ENCODE measurements at places on chromosomes 1 and 21.

GRCh38 chr1:211334986-211335385, 8.4 kb downstream of the TRAF5 start:
- no peak for DNase-seq

DNA sequence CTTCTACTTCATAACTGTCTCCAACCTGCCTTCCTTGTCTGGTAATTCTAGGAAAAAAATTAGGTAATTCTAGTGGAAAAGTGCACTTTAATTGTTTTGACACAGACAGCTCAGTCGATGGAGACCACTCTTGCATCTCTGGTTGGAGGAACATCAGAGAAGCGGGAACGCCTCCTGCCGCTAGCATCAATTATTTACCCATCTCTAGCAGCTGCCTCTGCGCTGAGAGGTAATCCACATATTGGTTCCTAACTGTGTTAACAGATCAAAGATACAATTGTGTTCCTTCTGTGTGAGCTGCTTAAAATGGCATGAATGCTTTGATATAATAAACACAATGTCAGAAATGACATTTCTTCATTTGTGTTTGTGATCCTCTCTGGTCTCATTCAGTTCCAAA, 33.3 kb downstream of the C2CD2 start:
- DNase-seq: no peak

DNA sequence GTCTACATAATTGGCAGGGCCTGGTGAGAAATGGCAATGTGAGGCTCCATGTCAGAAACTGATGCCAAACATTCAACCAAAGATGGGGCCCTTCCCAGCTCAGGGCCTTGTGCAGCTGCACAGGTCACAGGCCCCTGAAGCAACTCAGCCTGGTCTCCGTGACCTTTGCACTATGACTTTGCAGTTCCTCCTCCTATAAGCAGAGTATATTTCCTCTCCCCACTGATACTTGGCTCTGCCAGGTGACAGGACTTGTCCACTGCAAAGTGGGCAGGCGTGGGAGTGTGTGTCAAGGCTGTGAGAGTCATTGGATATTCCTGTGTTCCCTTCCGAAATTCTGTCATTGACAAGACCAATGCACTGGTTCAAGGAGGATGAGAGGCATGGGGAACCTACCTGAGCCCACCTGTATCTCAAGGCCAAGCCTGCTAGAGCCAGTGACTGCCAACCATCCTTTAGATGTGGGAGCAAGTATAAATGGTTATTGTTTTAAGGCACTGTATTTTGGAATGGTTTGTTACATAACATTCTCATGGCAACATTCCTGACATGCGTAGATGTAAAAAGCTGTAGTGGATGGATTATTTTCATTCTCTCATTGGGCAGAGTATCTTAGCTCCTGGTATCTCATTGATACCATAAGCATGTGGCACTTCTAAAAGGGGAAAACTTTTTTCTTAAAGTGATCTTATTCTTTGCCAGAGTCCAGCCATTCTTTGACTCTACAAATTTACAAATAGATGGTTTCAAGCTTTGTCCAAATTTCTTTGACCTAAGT, 75.2 kb downstream of the CNIH3 start:
- DNase-seq: no peak

- DNase-seq: no peak
These were observed 6.6 kb downstream of the FMO1 start for GRCh38 chr1:171254859-171255258.

DNA sequence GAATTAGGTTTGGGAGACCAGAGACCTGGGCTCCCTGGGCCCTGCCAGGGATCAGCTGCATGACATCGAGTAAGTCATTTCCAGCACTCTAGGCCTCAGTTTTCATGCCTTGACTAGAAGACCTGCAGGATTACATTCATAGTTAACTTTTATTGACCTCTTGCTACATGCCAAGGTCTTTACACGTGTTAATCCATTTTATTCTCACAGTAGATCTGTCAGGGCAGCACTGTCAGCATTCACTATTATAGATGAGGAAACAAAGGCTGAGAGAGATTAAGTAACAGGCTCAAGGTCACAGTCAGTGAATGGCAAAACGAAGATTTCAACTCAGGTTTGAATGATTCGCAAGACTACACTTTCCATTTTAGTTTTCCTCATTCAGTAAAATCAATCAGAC, 37.0 kb downstream of the PGM1 start:
- DNase-seq: no peak

DNA sequence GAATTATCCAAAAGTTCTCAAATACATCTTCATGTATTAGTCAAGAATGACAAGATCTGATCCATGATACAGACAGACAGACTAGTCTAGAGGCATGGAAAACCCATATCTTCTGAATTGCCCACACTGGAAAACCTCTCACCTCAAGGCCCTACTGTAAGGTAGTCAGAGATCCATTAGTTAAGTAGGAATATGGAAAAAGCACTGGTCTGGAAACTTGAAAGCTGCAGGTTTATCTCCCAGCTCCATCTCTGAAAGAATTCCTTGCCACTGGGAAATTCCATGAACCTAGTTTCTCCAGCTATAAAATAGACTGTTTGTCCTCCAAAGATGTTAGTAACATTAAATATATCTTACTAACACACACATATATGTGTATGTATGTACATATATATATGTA, 169.2 kb downstream of the AKT3 start:
- no peak for DNase-seq

DNA sequence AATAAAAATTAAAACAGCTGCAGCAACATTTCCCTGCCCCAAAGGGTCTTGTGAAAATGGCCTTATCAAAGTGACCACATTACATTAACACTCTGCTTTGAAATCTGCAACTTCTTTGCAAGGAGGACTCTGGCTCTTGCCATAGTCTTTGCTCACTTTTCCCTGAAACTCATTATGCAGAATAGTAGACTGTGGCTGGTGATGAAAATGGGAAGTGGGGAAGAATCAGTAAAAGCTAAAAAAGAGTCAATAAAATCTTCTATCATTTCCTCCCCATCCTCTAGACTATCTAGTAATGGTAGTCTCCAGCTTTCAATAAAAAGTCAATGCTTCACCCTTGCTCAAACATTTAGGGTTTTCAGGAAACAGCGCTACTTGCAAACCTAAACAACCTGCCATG, 18.6 kb upstream of the NUP133 start:
- no peak for DNase-seq

- no peak for DNase-seq
These were observed 24.9 kb downstream of the OLFML2B start for GRCh38 chr1:161998811-161999210.

- no peak for DNase-seq
These were observed 29.8 kb upstream of the PLA2G2A start for GRCh38 chr1:20009212-20009611.

DNA sequence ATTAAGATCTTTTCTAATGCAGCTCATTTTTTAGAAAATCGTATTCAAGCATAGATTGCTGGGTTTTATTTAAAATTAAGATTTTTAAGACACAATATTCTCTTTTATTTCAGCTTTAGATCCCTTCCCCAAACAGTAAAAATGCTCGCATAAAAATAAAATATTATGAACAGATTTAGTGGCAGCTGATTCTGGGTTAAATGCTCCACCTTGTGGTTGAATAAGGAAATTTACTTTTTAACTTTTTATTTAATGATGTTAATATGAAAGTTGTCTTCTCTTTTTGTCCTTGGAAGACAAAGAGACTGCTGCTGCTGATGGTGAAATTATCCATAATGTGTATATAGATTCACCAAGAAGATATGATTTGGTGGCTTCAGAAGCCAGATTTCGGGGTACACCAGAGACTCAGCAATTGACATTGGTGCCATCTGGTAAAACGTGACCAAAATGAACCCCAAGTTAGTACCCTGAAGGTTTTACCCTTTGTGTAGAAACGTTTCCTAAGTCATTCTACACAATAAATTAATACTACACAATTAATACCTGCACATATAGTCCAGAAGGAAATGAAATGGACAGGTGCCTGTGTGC, 128.0 kb downstream of the ADAMTS1 start:
- peak; percentile 17 for DNase-seq

DNA sequence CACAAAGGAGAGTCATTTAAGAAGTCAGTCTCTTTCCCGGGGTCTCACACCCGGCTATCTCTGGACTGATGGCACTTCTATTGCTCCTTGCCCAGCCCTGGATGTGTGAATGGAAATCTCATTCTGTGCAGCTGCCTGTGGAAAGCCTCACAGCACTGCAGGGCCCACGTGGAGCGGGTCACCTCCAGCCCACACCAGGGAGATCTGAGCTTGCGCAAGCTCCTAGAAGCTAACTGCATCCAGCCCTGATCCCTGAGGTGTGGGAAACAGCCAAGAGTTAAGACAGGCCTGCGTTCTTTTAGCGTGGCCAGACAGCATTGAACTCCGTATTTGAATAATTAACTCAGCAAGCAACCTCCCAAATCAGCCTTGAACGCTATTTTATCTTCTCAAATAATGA, 150.5 kb downstream of the LRIG2 start:
- DNase-seq: no peak

DNA sequence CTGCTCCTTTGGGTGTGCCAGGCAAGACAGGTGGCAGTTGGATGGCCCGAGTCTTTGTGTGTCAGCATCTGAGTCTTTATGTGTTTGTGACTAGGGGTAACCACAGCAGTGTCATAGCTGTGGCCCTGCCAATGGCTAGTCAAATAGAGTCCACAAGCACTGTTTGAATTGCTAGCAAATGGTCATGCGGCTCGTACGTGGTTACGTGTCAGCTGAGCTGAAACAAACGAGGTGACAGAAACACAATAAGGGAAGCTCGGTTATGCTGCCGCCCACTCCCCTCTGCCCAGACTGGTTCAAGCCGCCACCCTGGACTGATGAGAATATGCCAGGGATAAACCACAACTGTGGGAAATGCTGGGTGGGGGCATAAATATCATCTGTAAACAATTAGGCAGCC, 174.3 kb upstream of the LMO4 start:
- DNase-seq: peak; percentile 25

DNA sequence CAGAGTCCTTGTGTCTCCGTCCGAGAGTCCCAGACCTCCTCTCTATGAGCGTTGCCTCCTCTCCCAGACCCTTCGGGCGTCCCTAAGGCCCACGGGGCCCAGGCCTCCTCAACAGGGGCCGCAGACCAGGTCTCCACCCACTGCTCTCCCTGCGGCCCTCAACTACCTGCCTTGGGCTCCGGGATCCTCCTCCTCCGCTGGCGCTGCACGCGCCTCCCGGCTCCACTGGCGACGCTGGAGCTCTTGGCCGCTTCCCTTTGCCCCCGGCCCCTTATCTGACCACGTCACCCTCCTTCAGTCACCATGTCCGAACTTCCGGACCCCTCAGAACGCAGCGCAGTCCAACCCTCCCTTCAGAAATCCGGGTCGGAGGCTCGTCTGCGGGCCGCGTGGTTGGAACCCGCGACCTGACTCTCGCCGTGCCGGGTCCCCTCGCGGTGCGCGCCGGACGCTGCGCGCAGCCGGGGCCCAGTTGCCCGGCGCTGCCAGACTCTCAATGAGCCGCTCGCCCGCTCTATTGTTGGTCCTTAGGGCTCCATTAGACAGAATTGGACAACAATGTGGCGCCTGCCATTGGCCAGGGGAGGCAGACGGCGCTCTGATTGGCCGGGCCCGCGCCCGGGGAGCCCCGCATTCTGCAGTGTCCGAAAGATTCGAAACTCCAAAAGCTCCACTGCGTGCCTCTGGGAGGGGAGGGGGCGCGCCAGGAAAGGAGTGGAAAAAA, at the start of gene DMRTA2:
TSS of gene DMRTA2 (minus strand) at position 498 of the 724 bp plus-strand sequence. CDS start 1,907 bp downstream, outside the sequence.
- peak; percentile 69 for DNase-seq

- DNase-seq: no peak
These were observed 19.6 kb downstream of the IPP start for GRCh38 chr1:45730780-45731319.

DNA sequence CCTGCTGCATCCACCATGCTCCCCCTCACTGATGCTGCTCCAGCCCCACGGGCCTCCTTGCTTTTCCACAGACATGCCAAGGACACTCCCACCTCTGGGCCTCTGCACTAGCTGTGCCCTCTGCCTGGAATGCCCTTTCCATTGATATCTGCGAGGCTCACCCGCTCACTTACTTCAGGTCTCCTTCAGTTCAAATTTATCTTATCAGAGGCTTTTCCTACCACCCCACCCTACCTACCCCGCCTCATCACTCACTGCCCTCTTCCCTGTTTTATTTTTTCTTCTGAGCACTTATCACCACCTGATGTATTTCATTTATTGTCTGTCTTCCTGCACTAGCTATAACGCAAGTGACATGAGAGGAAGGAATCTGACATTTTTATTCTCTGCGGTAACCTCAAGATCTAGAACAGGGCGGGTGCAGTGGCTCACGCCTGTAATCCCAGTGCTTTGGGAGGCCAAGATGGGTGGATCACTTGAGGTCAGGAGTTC, 7.0 kb downstream of the HSPG2 start:
- no peak for DNase-seq

GRCh38 chr1:8583031-8583430, 234.4 kb downstream of the RERE start:
- no peak for DNase-seq

GRCh38 chr1:209890641-209891330, 47.2 kb upstream of the SYT14 start:
- DNase-seq: no peak

DNA sequence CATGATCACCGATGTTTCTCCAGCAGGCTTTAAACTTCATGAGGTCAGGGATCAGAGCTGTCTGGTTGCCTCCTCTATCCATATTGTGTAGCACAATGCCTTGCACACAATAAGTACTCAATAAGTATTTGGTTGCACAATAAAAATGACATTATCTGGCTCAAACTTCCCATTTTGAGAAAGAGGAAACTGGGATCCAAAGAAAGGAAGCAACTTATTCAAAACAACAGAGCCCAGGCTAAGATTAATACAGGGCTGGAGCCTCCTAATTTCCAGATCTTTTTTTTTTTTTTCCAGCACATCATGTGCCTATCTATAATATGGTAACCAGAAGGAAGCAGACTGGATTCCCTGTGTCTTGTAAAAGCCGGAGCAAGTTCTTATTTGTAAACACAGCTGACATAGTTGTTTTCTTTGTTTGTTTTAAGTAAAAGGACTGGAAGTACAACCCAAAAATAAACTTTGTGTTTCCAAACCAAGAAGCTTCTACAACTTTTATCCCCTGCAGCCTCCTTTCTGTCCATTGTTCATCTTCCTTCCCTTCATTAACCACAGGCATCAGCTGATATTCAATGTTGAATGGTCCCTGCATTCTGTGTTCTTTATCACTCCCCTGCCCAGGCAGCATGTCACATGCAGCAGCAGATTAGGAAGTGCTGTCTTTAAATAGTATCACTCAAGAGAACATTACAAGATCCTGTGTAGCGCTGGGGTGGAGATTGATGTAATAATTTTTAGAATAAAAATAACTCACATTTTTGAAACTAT, 71.2 kb upstream of the HOOK1 start:
- no peak for DNase-seq

DNA sequence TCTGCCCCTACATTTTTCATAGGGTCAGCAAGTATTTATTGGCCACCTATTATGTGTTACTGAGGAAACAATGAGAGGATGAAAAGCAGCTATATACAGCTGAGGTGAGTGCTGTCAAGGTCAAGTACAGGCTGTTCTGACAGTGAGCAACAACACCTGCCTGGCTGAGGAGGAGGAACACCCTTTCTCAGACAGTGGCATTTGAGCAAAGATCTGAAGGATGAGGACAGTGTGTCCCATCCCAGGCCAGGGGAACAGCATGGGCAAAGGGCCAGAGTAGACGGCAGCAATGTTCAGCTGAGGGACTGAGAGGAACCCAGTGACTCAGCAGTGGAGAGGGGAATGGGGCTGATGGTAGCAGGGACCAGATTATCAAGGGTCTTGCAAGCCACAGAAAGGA, 101.0 kb downstream of the ELAVL4 start:
- DNase-seq: no peak

- no peak for DNase-seq
These were observed 120.7 kb downstream of the TM2D1 start for GRCh38 chr1:61604261-61604660.

GRCh38 chr1:63621698-63622097, 28.5 kb downstream of the PGM1 start:
- DNase-seq: no peak

Data from NCI-H510A treated with DMSO at 0.1 percent for 48 hours (cell line).